Trophoblast cell (in vitro differentiated cells and primary cell): ENCODE measurements at places on chromosomes 12 and 14.

DNA sequence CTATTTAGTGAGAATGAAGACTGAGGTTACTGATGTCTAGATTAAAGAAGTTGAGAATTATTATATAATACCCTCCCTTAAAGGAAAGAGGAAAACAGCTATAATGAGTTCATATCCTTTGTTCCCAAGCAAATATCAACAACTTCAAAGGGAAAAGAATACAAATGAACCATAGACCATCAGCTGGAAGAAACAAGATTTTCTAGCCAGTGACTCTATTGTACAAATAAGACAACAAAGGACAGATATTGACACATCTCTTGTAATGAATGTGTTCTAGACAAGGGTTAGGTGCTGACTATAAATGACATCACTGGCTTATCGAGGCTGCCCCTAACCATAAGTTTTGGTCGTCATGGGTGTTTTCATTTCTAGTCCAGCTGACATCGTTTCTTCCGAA, 48.2 kb downstream of the SLC38A4 start:
- no peak for DNase-seq

DNA sequence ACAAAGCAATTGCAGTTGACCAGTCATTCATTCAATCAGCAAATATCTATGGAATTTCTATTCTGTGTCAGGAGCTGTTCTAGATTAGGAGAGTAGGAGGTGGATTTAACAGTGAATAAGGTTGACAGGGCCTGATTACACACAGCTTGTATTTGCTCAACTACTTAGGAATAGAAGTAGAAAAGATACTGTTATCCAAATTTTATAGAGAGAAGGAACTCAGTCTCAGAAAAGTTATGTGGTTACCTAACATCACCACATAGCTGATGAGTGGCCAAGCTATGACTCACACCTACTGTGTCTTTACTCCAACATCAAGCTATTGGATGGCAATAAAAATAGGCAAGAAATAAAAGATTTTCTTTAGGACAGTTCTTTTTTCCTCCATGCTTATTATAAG, 374.8 kb downstream of the RMST start:
- DNase-seq: peak; percentile 1

- DNase-seq: no peak
Measured at GRCh38 chr14:77659831-77660230, 43.4 kb upstream of the SPTLC2 start.

- DNase-seq: no peak
Measured at GRCh38 chr12:112782943-112783342, 8.6 kb upstream of the RPH3A start.

DNA sequence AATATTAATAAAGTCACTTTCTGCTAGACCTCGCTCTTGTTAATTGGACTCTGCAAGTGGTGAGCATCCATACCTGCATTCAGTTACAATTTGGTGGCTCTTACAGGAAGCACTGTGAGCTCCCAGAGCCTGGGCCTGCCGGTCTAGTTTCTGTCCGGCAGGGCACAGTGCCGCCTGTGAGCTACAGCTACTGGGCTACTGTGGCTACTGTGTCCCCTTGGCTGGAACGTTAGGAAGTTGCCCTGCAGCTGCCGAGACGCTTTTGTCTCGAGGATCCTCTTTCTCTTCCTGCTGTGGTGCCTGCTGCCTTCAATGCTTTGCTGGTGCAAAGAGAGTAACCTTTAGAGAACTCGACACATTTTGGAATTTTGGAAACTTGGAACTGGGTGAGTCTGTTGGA, 44.6 kb upstream of the PTGDR start:
- peak; percentile 4 for DNase-seq
